Epithelial cell of alveolus of lung (primary cell): ENCODE measurements at places on chromosomes 12 and 14. TPM values are rescaled to one million over a fixed set of nuclear protein-coding genes. Genes with fewer than 3 reads are reported as not detected.

The KRT83 gene
- total RNA-seq: not detected in 2 replicates

The SLC10A1 gene
- total RNA-seq: not detected in 2 replicates

The OR4E2 gene
- not detected in 2 replicates for total RNA-seq

The INTS13 gene
- total RNA-seq: 29.0 and 42.3 TPM in 2 replicates

The COPZ1 gene
- 132 and 144 TPM in 2 replicates for total RNA-seq

The KRT85 gene
- not detected in 2 replicates for total RNA-seq

The LAG3 gene
- total RNA-seq: 1.6 TPM in 1 of 2 replicates, not detected in the other
